Mammary epithelial cell (primary cell): ENCODE measurements at places on chromosomes 5 and 9. TPM values are rescaled to one million over a fixed set of nuclear protein-coding genes. Genes with fewer than 3 reads are reported as not detected.
A peak's percentile ranks its signal among the peaks of the same experiment; 100 is the strongest.

Gene IL4
- total RNA-seq, result not detected

Gene LCN2
- total RNA-seq, result 6.5 TPM

Gene RELL2
- total RNA-seq, result 5.7 TPM

Gene ALDH7A1
- total RNA-seq, result 114 and 137 TPM in 2 replicates

DNA sequence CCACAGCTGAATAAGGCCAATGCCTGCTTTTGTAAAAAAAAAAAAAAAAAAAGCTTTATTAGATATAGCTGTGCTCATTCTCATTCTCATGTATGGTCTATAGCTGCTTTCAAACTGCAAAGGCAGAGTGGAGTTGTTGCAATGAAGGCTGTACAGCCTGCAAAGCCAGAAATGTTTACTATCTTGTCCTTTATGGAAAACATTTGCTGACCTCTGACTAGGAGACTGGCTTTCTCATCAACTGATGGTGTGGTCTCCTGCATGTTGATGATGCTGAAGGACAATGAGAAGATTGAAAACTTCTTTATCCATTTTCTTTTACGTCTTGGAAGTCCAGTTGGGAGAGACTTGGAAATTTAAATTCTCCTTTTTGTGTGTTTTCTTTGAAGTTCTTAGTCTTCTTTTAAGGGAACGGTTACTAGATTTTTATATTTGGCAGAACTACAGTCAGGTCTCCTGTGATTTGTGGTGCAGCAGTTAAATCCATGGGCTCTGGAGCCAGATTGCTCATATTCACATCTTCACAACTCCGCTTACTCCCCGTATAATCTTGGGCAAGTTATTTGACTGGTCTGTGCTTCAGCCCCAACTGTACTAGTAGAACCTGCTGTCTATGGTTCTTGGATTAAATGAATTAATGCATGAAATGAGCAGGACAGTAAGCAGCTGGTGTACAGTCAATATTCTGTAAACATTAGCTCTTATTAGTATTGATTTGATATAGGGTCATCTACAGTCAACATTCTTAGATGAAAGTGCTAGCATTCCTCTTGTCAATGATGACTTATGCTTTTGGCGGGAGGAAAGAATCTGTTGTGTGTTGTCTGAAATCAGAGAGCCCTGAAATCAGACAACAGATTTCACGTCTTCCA, 39.7 kb upstream of the BASP1 start:
- DNase-seq, result no peak

DNA sequence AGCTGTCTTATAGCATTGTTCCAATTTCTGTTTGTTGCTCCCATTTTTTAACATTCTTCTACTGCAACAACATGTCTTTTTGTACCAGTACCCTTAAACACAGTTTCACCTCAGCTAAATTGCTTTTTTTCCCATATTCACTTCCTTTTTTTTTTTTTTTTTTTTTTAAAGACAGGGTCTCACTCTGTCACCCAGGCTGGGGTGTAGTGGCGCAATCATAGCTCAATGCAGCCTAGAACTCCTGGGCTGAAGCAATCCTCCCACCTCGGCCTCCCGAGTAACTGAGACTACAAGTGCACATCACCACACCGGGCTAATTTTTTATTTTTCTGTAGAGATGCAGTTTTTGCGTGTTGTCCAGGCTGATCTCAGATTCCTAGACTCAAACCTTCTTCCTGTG, 161.3 kb downstream of the NIPBL start:
- DNase-seq, result no peak

Gene SPATA31D4
- total RNA-seq, result not detected in 2 replicates

DNA sequence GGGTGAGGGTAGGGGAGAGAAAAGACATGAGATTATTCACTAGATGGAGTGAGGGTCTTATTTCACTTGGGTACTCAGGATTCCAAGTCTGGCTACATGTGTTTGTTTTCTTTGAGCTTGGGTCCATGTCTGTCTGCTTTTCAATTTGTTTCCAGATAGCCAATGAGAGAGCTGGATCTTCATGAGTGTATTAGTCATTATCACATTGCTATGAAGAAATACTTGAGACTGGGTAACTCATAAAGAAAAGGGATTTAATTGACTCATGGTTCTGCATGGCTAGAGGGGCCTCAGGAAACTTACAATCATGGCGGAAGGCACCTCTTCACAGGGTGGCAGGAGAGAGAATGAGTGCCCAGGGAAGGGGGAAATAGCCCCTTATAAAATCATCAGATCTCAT, 196.8 kb upstream of the TRIM32 start:
- DNase-seq, result peak; percentile 35

DNA sequence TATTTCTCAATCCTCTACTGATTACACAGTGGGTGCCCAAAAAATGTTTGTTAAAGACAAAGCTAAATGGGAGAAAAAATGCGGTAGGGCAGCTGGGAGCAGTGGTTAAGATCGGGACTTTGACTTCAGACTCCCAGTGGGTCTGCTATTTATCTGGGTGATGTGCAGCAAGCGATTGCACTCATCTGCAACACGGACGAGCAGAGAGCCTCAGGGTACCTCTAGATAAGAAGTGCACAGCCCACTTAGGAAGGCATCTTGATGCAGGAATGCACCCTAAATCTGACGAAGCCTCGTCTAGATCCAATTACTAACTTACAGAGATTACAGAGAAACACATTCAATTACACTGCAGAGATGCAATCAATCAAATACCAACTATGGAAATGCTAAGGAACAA, 4.0 kb downstream of the MAPK9 start:
- DNase-seq, result no peak

GRCh38 chr5:37198842-37199241, 50.3 kb downstream of the CPLANE1 start:
- no peak for DNase-seq

GRCh38 chr5:33501899-33502298, 61.1 kb downstream of the TARS1 start:
- DNase-seq, result no peak

Gene SPATA31A3
- not detected for total RNA-seq

DNA sequence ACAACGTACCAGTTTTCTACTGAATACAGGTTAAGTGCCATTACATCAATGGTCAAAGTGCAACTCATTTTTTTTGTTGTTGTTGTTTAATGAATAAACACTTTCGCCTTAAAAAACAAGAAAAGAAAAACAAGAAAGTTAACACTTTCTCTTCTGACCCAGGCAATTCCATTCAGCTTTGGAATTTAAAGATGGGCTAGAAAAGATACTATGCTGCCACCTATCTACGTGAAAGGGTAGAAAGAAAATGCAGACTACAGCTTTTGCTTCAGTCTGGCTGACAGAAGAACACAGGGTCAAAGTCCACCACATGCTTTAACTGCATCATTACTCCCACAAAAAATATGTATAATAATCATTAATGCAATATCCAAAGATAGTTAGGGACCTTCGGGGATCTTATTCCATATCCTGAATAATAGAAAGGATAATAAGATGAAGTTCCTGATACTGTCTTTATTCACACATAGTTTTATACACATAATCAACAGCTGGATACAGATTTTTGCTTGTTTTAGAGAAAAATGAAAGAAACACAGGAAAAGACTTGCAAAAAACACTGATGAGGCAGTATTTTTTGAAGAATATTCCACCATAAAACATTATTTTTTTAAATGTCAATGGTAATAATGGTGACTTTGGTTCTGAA, 40.4 kb downstream of the ZDHHC21 start:
- peak; percentile 3 for DNase-seq

GRCh38 chr9:123555646-123556045, 199.6 kb downstream of the CRB2 start:
- DNase-seq, result no peak

Gene BAAT
- total RNA-seq, result 0.17 TPM

Gene GCNT4
- total RNA-seq, result 9.7 TPM

GRCh38 chr9:124308606-124309491, 51.1 kb downstream of the NEK6 start:
- DNase-seq, result no peak
